ENCODE measurements at places on chromosomes 1 and 21.

GRCh38 chr1:110177775-110178174 lies 27.5 kb downstream of the SLC6A17 start:
- no peak for DNase-seq

DNA sequence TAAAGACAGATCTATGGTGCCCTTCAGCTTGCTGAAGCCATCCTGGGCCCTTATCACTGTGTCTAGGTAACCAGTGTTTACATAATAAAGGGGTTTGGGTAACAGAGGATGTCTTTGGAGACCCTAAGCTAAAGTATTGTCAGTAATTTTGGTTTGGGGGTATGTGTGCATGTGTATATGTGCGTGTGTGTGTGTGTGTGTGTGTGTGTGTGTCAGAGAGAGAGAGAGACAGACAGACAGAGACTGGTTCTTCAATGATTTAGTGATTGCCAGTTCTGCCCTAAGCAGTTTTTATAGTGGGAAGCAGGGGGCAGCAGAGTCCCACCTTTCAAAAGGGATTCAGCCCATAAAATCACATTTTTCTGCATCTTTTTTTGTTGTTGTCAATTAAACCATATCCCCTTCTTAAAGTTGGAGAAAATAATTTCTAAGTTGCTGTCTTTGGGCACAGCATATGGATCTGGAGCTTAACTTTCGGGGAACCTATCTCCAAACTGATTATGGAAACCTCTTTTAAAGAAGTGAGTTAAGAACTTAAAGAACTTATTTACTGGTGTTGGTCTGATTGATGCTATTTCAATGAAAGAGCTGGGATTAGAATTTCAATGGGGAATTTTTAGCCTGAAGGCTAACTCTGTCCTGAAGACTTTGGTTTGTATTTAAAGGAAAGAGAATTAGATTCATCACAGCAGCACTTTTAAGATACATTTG lies 51.1 kb downstream of the ZNF326 start:
- DNase-seq: no peak

- DNase-seq: no peak
Observed at GRCh38 chr1:220458936-220459335, 69.0 kb upstream of the MARK1 start.

DNA sequence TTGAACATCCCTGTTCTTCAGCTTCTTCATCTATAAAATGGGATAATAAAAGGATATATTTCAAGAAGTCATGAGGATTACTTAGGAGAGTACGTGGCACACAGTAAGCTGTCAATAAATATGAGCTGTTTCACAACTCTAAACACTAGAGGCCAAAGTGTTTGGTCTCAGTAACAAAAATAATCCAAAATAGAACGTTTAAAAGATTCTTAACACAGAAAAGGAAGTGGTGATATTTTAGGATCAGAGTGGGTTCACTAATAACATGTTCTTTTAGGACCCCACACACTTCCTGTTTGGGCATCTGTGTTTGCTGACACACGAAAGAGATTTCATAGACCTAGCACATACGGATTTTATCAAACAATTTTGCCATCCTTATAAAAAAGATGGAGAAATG lies 32.9 kb downstream of the TNFSF18 start:
- no peak for DNase-seq

GRCh38 chr1:6417961-6418667 lies 1.6 kb downstream of the HES2 start:
- no peak for DNase-seq

GRCh38 chr1:20875198-20875973 lies 88.3 kb upstream of the HP1BP3 start:
- DNase-seq: no peak

GRCh38 chr1:94863297-94863911 lies 43.2 kb downstream of the SLC44A3 start:
- DNase-seq: no peak

GRCh38 chr1:233478611-233479010 lies 135.3 kb upstream of the KCNK1 start:
- DNase-seq: no peak

- no peak for DNase-seq
Observed at GRCh38 chr1:44294588-44295007, 60.5 kb downstream of the ERI3 start.

DNA sequence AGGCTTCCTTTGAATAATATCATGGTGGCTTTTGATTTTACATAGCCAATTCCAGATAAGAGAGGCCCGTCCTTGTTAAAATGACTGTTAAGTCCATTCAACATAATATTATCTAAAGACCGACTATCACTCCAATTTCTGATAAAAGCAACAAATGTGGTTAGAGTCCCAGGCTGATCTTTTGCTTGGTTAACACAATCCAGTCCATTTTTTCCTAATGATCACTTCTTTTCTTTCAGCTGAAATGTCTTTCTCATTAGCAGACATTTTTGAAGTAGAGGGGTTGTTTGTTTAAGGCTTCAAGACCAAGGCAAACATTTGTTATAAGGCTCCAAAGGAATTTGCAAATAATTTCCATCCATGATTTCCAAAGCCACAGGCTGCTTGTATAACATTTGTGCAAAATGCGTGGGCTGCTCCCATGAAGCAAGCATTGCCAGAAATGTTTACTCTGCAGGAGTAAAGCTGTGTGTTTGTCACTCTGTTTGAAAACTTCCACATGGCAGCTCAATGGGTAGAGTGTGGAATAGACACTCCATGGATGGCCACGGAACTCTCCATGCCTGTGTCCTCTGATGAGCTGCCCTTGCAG lies 111.5 kb downstream of the PSMG1 start:
- no peak for DNase-seq

DNA sequence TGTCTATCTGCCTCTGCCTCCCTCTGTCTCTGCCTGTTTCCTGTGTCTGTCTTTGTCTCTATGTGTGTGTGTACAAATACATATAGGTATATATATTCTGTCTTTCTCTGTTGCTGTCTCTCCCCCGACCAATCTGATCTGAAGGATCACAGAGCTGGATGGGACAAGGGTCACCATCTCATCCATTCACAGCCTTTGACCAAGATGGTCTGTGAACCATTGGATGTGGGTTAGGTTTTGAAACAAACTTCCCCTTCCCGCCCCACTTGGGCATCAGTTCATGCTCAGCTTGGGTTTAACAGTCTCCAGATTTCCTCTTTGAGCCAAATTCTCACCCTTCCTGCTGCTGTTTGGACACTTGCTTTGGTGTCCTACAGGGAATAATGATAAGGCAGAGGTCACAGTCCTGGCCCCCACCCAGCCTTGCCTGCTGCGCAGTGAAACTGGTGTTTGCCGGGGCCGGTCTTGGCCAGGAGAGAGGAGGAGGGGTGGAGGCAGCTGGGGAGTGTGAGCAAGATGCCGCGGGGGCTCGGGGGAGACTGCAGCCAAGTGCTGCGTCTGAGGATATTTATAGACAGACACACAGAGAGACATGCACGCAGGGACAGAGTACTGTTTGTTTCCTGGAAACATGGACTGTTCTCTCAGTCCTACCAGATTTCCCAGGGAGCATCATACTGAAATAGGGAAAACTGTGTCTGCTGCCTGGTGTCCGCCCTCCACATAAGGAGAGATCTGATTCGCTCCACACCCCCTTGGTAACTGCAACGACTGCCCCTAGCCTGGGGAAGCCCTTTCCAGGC lies 27.0 kb upstream of the BTG2 start:
- peak; percentile 95 for DNase-seq

DNA sequence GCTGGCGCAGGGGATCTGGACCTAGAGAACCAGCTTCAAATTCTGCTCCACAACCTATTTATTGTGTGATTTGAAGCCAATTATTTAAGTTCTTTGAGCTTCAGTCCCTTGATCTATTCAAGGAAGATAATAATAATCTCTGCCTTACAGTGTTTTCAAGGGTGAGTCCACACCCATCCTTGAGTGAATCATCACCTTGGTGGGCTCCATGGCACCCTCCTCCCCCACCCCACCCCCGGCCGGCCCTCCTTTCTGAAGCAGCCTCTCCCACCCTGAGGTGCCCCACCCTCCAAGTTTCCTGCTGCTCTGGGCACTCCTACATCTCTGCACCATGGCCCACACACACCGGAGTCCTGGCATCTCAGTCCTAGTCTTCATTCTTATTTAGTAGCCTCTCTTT lies 38.3 kb downstream of the TCP10L start:
- DNase-seq: no peak

GRCh38 chr1:165862448-165862847 lies 35.0 kb downstream of the UCK2 start:
- DNase-seq: no peak

DNA sequence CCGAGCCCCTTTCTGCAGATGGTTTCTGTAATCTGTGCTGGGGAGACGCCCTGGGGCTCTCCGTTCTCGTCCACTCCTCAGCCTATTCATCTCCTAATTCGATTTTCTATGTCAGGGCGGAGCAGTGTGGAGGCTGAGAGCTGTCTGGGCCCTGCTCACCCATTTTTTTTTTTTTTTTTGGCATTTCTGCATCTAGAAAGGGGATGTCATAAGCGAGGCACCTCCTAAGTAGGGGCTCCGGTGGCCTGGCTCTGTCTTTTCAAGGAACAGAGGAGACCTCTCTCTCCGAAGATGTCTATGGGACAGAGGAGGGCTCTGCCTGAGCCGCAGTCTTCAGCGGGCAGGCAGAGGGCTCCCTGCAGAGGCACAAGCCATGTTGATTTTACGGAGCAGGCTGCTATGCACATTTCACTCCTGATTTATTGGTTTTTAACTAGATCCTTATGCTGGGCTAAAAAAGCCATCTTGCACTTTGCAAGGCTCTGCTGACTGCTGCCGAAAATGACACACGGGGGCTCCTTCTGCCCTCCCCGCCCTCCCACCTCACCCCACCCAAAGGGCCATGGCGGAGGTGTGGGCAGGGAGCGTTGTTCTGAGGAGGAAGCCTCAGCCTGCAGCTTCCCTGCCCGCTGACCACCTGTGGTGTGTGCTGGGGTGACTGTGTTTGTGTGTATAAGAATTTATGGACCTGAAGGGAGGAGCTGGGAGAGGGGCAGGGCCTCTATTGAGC lies 71.0 kb downstream of the FOXD2 start:
- no peak for DNase-seq

DNA sequence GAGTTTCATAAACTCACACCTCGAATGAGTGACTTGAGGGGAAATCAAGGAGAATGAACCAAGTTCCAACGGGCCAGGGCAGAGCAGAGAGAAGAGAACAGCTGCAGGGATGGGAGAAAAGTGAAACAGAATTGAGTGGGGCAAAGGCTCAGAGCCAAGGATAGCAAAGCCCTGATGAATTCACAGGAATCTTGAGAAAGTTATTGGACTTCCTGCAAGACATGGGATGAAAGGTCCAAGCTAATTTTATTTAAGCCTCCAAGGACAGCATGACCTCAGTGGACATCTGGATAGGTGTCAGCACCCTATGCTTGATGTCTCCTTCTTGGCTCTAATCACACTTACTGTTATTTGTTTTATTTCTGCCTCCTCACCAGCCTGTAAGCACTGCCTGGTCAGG lies 43.0 kb upstream of the RAVER2 start:
- DNase-seq: no peak

GRCh38 chr1:67850611-67851075 lies 17.4 kb upstream of the GNG12 start:
- peak; percentile 92 for DNase-seq

DNA sequence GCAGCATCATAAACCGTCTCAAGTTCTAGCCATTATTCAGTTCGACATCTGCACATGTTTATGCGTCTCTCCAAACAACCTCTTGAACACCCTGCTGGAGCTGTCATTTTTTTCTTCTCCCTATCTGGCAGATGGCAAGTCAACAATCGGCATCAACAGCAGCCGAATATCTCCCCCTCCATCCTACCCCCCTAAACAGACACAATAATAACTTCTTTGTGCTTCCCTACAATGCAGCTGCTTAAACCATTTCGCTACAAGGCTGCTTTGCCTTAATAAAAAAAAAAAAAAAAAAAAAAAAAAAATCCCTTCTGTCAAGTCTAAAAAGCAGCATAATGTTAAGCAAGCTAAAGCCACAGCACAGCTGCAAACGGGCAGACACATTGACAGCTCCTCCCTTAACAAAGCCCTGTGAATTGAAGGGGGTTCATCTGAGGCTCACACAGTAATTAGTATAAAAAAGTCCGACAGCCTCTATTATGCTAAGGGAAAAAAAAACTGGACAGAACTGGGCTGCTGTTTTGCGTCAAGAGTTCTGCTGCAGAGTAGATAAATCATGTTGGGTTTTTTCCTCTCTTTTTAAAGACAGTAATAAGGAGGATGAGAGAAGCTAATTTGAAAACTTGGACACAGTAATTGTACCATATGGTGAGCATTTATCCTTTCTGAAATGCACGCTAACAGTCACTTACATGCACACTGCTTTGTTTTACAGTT lies 136.4 kb downstream of the AKT3 start:
- DNase-seq: no peak

DNA sequence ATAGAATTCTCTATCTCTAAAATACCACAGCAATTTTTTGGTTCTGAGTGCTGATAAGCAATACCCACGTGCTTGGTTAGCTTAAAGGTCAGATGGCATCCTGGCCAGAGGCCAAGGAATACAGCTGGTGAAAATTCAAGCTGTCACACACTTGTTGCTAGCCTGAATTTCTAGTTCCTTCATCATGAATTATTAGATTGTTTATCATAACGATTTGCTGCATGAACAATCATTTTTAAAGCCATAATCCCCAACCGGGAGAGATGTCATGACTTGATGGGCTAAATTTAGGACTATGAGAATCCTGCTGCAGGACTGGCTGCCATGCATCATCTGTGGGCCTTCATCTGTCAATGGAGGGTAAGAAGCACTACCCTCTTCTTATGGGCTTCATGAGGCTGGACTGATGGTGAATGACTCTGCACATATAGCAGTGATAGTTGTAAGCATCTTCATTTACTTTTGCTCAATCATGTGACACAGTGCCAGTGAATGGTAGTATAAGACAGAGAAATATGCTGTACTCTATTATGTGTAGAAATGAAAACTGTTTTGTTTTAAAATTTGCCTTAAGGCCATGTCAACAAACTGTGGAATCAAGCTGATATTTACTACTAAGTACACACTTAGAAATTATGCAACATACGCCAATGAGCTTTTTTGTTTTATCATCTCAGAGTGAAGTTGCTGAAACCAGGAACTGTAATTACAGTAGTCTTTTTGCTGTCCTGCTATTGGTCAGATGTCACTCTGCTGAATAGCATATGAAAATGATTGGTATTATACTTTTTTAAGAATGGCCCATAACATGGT lies 80.5 kb upstream of the RALGPS2 start:
- no peak for DNase-seq

DNA sequence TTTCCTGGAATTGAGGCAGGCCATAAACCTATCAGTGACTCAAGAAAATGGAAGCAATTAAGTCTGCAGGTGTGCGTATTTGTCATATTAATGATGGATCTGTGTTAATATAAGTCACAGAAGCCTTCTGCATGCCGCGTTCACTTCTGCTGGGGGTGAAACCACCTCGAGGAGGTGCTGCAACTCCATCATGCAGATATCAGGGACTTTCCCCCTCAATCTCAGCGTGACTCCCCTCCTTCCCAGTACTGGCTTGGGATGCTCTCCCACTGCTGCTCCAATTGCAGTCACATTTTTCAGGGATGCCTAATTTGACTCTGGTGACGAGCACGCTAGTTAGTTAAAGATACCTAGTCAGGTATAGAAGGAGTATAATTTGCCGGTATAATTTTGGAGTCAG lies 87.5 kb downstream of the ASTN1 start:
- no peak for DNase-seq

DNA sequence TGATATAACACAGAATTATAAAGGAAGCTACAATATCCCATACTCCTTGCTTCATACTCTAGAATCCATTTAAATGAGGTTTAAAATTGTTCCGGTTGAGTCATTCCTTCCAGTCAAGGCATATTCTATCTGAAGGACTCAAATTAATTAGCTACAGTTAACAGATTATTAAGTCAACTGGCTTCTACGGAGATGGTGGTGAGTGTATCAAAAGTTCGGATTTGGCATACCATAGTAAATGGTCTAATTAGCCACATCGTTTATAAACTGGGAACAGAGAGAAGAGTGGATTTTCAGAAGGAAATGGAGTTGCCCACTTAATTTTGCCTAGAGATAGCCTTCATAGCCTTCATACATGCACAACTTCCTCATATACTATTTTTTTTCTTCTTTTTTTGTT lies 1095.3 kb downstream of the TTLL7 start:
- no peak for DNase-seq

Data from mesenteric fat pad (tissue), 1 donor.